ENCODE measurements at places on chromosomes 1 and 21.

GRCh38 chr1:156291226-156292061, 4.0 kb downstream of the GLMP start:
- no peak for DNase-seq

DNA sequence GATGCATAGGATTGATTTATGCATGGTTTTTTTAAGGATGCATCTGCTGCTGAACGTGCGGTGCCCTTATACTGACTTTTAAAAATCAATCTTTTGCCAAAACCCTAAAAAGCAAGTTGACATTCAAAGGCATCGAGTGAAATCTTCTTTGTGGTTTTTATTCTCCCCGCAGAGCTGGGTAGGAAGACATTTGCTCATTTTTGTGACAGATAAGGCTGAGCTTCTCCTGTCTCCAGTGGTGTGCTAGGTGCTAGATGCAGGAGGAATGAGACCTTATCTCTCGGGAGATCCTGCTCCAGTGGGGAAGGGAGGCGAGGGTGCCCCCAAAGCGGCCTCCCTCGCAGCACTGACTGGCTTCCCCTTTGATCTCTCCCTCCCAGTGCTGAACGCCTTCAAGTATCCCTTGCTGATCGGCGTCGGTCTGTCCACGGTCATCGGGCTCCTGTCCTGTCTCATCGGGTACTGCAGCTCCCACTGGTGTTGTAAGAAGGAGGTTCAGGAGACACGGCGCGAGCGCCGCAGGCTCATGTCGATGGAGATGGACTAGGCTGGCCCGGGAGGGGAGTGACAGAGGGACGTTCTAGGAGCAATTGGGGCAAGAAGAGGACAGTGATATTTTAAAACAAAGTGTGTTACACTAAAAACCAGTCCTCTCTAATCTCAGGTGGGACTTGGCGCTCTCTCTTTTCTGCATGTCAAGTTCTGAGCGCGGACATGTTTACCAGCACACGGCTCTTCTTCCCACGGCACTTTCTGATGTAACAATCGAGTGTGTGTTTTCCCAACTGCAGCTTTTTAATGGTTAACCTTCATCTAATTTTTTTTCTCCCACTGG, 14.9 kb upstream of the CD101 start:
- DNase-seq = peak; percentile 13

DNA sequence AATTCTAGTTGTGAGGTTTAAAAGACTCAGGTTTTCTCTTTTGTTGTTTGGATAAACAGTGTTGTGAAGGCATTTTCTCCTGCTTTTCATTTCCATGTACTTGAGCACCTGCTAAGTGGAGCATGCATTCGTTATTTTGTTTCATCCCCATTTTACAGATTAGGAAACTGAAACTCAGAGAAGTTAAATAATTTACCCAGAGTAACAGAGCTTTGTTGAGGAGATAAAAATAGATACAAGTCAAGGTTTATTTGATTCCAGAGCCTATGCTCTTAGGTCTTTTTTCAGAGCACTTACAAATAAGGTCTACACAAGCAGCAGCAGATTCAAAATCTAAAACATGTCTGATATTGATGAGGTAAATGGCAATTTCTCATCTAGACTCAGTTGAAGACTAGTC, 254.7 kb upstream of the PTBP2 start:
- no peak for DNase-seq

DNA sequence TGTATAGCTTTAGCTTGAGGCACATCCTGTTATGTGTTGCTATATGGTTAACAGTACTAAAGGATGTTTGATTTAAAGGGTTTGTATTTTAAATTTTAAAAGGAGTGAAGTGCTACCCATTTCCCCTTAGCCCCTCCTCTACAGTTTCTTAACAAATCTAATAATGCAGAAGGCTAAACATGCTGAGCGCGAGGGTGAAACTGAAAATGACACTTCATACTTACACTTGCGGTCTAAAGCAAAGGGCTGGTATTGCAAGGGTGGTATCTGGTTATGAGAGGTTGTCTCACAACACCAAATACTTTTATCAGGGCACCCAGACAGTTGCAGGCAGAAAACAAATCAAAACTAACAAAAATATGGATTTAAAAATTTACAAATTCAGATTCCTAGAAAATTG, 172.3 kb downstream of the SIPA1L2 start:
- no peak for DNase-seq

DNA sequence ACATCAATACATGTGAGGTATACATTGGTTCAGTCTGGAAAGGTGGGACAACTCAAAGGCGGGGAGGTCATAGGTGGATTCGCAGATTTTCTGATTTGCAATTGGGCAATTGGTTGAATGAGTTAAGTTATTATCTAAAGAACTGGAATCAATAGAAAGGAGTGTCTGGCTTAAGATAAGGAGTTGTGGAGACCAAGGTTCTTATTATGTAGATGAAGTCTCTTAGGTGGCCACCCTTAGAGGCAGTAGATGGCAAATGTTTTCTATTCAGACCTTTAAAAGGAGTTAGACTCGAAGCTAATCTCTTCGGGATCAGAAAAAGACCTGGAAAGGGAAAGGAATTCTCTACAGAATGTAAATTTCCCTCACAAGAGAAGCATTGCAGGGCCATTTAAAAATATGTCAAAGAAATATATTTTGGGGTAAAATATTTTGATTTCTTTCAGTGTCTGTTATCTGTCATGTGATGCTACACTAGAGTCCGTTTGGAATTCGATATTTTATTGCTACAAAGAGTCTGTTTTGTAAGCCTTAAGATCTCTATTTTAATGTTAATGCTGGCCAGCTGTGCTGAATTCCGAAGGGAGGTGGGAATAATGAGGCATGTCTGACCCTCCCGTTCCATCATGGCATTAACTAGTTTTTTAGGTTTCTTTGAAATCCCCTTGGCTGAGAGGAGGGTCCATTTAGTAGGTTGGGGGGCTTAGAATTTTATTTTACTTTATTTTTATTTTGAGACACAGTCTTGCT, 265.1 kb downstream of the PTPRU start:
- no peak for DNase-seq

- no peak for DNase-seq
Observed at GRCh38 chr21:14991957-14992356, 72.8 kb downstream of the NRIP1 start.

DNA sequence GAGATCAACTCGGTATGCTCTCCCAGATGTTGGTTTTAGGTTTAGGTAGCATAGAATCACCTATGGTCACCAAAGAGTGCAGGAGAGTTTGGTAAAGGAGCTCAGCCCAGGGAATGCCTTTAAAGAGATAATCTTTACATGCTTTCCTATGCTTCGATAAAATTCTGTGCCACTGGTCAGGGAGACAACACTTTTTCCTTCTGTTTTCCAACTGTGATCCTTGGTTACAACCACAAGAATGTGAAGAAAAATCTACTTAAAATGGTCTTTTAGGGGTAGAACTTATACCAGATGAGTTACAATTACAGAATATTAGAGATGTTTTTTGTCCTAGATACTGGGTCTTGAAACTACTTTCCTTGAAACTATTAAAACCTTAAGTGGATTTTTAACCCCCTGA, 895.6 kb downstream of the TTLL7 start:
- DNase-seq = no peak

DNA sequence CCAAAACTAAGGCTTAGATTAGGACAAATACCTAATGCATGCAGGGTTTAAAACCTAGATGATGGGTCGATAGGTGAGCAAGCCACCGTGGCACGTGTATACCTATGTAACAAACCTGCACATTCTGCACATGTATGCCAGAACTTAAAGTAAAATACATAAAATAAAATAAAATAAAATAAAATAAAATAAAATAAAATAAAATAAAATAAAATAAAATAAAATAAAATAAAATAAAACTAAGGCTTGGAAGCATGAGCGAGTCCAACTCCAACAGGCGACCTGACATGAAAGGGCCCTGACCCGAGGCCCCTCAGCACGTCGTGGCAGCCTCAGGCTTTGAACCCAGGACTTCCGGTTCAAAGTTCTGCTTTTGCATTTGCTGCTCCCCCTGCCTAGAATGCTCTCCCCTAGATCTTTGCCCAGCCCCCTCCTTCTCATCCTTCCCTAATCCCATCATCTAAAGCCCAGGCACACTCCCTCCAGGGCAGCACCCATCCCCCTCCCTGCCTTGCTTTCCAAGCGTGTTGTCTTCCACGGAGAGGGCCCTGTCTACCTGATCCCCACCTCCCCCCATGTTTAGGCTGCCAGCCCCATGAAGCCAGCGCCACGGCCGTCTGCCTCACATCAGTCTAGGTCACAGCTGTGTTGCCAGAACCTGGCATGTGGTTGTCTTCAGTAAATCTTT, 64.3 kb downstream of the TAS1R2 start:
- DNase-seq = no peak

GRCh38 chr21:16891821-16892220, 621.0 kb upstream of the CXADR start:
- no peak for DNase-seq
